HT-29 (cell line): ENCODE measurements at places on chromosomes 12 and 14.

GRCh38 chr12:46109343-46110222 is 119.2 kb upstream of the SCAF11 start:
- no peak for DNase-seq

- no peak for DNase-seq
These were observed 50.0 kb downstream of the KDM2B start for GRCh38 chr12:121530600-121531355.

- DNase-seq: peak; percentile 7
These were observed 40.5 kb downstream of the ATP6V1D start for GRCh38 chr14:67319142-67319541.

GRCh38 chr14:57889245-57889644 is 23.4 kb upstream of the SLC35F4 start:
- no peak for DNase-seq

GRCh38 chr12:43416981-43417380 is 135.0 kb downstream of the ADAMTS20 start:
- no peak for DNase-seq

DNA sequence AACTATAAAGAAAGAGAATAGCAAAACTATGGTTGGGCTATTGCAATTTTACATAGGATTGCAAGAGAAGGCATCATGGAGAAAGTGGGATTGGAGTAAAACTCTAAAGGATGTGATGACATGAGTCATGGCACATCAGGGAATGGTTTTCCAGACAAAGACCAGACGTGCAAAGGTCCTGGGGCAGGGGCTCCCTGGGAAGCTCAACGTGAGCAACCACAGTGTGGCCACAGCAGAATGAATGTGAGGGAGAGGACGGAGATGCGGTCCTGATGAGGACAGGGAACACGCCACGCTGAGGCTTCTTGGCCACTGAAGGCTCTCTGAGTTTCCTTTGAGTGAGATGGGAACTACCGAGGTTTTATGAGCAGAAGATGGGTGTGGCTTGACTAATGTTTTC is 38.2 kb downstream of the FZD10 start:
- DNase-seq: no peak

DNA sequence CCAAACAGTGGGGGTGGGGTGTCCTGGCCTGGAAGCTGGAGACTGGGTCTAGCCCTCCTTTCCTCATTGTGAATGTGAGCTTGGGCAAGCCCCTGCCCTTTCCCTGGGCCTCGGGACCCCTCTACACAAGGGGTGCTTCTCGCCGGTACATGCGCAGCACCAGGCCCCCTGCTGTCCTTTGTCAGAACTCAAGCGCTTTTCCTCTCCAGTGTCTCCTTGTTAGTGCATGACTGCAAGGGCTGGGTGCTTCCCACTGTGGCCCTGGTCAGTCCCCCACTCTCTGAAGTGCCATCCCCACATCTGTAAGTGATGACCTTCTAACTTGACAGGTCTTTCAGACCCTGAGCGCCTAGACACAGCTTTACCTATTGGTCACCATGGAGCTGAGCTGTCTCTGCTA is 44.2 kb downstream of the DEGS2 start:
- DNase-seq: no peak

DNA sequence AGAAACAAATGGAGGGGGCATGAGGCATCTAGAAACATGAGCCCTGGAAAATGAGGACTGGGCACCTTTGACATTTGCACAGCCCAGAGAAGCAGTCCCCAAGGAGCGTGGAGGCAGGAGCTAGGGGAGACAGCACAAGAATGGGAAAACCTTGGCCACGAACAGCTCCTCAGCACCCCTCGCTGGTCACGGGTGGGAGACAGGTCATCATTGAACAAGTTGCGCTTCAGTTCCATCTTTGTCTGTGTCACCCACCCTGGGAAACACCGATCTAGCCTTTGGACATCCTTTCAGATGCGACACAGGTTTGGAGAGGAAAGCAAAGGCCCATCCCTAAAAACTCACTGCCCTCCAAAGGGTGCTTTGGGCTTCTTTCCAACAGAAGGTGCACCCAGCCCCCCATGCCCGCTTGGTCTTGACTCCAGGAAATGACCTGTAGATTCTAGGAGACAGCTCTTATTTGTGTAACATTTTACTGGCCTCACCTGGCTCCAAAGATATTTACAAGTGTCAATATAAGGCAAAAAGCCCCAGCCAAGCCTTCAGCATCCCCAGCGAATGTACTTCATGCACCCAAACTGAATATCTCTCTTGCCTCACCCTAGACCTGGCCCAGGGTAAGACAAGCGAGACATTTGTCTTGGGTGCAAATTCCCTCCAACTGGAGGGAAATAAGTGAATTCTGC is 28.8 kb upstream of the CLMN start:
- no peak for DNase-seq

- DNase-seq: no peak
These were observed 506 bp downstream of the TMEM132D start for GRCh38 chr12:129903092-129903945.

DNA sequence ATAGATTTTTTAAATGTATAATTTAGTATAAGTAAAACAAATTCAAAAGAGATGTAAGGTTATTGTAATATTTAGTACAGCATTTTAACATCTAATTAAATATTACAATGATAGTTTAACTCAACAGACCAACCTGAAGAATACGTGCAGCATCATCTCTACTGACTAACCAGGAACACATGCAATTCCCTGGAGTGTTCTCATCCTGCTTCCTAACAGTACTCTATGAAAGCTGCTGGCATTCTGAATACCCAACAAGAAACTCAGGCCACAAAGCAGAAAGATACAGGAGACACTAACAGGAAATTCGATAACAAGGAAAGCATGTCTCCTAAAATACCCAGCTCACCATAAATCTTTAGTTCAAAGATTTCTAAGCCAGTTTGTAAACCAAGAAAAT is 58.3 kb downstream of the CEP83 start:
- DNase-seq: no peak

- no peak for DNase-seq
These were observed at the start of gene ACSS3 for GRCh38 chr12:81077686-81078441. Gene ACSS3, plus strand, starts transcription at chr12:81078079. Its CDS starts 42 bp downstream, at chr12:81078121.

DNA sequence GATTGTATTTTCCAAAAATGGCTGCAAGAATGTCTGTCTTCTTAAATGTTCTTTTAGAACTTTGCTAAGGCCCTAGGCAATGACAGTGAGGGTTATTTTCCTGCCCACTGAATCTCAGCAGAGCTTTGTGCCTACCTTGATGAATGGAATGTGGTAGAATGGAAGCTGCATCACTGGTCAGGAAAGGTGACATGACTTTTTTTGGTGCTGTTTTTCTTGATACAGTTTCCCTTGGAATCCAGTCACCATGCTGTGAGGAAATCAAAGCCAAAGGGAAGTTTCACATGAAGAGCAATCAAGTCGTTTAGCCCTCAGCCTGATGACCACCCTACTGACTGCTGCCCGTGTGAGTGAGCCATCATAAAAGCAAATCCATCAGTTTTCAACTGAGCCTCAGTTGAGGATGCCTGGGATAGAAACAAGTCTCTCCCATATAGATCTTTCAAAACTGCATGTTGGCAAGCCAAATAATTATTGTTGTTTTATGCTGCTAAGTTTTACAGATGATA is 886.0 kb upstream of the FBXO33 start:
- no peak for DNase-seq

- no peak for DNase-seq
These were observed 211.8 kb downstream of the PCNX1 start for GRCh38 chr14:71119075-71119474.

DNA sequence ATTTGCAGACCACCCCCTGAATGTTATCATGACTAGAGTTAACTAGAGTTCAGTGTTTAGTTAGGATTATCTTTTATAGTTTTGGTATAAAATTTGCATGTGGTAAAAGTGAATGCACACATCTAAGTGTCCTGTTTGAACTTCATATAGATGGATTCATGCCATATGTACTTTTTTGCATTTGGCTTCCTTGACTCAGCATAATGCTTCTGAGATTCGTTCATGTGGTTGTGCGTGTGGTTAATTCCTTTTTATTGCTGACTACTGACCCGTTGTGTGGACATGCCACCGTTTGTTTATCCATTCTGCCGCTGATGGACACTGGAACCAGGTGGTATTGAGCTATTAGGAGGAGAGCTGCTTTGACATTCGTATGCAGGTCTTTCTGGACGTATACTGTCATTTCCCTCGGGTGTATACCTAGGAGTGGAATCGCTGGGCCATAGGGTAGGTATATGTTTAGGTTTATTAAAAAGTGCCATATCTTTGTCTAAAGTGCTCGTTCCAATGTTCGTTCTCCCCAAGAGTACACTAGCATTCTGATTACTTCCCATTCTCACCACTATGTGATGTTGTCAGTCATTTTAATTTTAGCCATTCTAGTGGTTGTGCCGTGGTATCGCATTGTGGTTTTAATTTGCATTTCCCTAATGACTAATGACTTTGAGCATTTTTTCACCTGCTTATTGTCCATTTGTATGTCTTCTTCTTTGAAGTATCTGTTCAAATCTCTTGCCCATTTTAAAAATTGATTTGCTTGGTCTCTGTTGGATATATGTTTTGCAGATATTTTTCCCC is 37.7 kb downstream of the RIN3 start:
- no peak for DNase-seq

DNA sequence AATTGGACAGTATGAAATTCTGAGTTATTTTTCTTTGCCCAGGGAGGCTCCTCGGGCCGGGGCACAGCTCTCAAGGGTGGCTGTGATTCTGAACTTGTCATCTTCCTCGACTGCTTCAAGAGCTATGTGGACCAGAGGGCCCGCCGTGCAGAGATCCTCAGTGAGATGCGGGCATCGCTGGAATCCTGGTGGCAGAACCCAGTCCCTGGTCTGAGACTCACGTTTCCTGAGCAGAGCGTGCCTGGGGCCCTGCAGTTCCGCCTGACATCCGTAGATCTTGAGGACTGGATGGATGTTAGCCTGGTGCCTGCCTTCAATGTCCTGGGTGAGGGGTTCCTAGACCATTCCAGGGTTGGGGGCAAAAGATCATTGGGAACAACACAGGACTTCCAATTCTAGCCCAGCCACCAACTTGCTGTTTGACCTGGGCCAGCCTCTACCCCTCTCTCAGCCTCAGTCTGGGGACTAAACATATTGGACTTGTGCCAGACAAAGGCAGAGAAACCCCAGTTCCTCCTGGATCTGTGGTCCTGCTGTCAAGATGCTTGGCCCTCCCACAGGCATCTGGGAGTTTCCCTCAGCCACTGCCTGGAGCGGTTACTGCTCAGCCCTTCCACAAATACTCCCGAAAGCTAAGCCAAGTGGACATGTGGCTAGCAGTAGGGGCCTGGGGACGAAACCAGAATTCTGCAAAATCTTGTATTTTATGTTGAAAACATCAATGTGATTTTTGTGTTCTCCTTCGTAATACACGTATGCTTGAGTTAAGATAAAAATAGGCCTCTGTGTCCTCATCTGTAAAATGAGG is 3.5 kb downstream of the OAS3 start:
- no peak for DNase-seq

- DNase-seq: no peak
These were observed 15.2 kb downstream of the NAA30 start for GRCh38 chr14:57405562-57405961.

GRCh38 chr14:41230683-41231082 is 376.0 kb upstream of the LRFN5 start:
- no peak for DNase-seq

- no peak for DNase-seq
These were observed 115.7 kb downstream of the LLPH start for GRCh38 chr12:66014818-66015217.

GRCh38 chr12:124829708-124830304 is 33.9 kb downstream of the SCARB1 start:
- DNase-seq: peak; percentile 9

- peak; percentile 3 for DNase-seq
These were observed 277.9 kb downstream of the CCER1 start for GRCh38 chr12:90677055-90677454.

- peak; percentile 43 for DNase-seq
These were observed 24.8 kb downstream of the IL26 start for GRCh38 chr12:68200854-68201253.

GRCh38 chr14:54840798-54841197 is 61.8 kb downstream of the GCH1 start:
- DNase-seq: no peak

- DNase-seq: no peak
These were observed 57.8 kb upstream of the MAX start for GRCh38 chr14:65160091-65160490.

DNA sequence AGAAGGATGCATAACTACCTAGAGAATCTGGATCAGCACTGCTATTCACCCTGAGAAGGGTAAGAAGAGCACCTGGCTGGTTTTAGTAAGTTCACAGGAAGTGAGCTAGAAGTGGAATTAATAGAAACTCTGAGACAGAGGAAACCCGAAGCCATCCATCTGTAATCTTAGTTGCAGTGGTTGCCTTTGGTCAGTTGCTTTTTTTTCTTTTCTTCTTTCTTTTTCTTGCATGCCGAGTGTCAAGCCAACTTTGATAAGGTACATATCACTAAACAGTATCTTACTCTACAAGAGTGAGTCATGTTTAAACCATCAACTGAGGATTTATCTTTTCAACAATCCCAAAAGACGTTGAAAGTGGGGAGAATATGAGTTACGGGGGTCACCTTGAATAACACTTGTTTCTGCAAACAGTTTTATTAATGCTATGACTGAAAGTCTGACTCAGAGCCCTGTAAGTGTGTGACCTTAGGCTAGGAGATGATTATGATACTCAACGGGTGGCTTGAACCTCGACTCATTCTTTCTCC is 26.7 kb downstream of the C12orf75 start:
- DNase-seq: no peak

DNA sequence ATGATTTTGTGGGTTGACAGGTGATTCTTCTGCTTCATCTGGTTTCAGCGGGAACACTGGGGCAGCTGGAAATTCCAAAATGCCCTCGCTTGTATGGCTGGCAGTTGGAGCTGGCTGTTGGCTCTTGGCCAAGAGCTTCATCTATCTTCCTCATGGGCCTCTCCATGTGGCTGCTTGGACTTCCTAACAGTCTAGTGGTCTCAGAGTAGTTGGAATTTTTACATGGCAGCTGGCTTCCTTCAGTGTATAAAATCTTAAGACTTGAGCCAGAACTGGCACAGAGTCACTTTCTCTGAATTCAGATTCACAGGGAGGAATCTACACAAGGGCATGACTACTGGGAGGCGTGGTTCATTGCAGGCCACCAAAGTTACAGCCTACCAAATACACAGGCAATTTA is 204.9 kb upstream of the RMST start:
- DNase-seq: no peak

DNA sequence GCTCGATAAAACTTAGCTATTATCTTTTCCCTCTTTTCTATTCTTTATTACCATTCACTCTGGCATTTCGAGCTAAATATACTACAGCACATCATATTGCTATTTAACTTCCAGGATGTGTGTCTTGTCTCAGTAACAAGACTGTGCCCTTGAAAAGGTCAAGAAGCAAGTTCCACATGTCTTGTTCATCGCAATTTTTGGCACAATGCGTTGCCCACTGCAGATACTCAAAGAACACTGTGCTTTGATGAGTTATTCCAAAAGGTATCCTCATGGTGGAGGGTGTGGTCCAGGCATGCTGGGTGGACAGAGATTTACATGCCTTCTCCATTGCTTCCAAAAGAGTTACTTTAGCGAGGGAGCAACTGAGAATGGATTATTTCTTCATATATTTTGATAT is 6.6 kb downstream of the E2F7 start:
- no peak for DNase-seq

DNA sequence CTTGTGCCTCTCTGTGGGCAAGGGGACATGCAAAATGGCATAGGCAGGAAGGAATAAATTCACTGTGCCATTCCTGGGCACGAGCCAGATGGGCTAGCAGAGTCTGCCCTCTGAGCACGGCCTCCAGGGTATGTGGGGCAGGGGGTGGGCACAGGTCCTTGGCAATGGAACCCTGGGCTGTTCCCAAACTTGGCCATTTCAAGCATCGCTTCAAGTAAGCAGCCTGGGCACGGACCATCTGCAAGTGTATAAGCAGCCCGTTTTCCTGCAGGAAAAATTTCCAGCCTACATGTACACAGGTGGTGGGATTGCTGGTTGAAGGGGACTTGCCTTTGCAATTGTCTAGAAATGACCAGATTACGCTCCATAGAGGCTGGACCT is 40.3 kb downstream of the CCDC85C start:
- no peak for DNase-seq
